ENCODE measurements at places on chromosomes 11 and 22.

DNA sequence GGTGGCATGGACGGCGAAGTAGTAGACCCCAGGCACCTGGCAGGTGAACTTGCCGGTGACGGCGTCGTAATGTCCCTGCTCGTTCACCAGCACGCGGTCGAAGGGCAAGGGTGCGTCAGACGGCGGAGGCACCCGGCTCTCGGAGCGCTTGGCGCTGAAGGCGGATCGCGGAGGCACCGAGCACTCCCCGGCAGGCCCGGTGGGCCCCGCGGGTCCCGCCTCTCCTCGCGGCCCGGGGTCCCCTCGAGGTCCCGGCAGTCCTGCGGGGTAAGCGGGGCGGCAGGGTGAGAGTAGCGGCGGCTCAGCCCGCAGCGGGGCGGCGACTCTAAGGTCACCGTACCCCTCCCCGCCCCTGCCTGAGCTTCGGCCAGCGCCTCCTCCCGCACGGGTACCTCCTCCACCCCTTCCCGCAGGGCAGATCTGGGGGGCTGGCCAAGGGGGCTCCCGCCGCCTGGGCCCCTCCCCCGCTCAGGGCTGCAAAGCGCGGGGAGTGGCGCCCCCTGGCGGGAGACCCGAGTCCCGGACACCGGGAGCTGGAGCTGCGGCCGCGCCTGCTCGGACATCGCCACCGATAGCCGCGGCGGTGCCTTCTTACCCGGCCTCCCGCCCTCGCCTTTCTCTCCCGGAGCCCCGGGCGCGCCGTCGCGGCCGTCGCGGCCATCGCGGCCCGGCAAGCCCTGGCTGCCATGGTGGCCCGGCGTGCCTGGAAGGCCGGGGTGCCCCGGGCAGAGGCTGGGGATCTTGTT, 921 bp downstream of the C1QTNF5 start:
- DNase-seq, result no peak

- no peak for DNase-seq
These were observed 9.9 kb downstream of the HPS5 start for GRCh38 chr11:18312012-18312411.

GRCh38 chr11:102476812-102477211, 24.2 kb upstream of the TMEM123 start:
- DNase-seq, result no peak

DNA sequence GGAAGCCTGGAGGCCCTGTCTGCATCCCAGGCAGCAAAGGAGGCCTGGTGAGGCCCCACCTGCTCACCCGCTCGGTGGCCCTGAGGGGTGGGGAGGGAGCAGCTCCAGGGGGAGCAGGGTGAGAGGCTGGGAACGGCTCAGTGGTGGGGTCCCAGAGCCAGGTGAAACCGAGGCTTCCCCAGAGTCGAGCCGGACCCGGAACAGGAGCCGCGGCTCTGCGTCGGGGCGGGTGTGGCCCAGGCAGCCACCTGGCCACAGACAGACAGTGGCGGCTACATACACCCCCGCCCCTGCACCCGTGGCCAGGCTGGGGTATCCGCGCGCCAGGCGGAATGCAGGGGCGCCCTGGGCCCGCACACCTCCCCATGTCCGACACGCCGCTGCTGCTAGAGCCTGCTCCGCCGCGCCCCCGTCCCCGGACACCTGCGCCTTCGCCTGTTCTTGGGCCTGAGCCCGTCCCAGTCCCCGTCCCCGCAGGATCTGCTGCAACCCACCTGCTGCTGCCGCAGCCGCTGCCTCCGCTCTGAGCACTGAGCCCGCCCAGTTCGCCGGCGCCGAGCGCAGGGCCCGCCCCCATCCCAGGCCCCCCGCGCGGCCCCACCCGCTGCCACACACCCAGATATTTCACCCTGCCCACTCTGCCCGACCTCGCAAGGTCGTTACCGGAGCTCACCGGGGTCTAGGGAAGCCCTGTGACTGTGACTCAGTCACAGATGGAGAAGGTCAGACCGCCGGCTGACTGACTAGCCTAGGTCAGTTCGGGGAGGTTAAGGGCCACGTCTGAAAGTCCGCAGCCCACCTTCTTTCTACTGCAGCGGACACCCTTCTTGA, at the start of gene SLC7A4:
SLC7A4 (minus strand) TSS at position 525 of the 831 bp plus-strand sequence. CDS start 749 bp downstream, outside the sequence.
- DNase-seq, result no peak

DNA sequence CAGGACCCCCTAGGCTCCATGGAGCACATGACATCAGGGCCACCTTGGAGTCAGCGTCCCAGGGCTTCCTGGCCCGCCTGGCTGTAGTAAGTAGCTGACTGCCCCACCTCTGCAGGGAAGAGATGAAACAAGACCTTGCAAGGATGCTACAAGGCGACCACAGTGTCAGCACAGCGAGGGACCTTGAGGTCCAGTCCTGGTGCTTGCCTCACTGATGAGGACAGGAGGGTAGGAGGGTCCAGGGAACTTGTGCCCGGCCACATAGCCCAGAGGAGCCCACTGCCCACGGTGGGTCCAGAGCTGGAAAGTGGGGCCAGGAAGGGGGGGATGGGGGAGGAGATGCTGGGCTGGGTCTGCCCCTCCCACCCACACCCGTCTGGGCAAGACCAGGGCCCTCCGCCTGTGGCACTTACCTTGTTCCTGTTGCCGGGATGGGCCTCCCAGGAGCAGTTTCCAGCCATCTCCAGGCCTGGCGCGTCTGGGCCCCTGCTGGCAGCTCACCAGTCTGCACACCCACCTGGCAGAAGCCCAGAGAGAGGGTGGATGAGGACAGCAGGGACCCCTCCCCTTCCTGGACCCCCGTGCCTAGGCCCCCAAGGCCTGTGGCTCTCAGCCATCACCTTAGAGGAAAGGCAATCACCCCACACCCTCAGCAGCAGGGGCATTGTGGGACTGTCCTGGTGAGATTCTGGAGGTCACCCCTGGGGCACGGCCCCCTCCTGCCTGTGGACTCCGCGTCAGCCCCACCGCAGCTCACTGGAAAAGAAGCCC, 3.4 kb downstream of the MRGPRF start:
- DNase-seq, result no peak

- no peak for DNase-seq
These were observed 143.0 kb upstream of the SORL1-AS1 start for GRCh38 chr11:121595717-121596161.

DNA sequence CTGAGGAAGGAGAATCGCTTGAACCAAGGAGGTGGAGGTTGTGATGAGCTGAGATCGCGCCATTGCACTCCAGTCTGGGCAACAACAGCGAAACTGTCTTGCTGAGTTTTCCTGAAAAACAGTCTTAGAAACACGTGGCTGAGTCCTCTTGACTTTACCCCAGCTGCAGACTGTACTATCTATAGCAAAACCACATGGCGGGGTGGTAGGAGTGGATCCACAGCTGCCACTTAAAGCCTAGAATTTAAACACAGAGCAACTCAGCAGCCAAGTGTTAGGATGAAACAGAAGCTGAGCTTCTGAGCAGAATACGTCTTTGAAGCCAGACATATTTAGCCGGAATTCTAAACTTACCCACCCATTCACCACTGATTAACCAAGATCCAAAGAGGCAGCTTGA, 14.1 kb downstream of the PATZ1 start:
- no peak for DNase-seq

DNA sequence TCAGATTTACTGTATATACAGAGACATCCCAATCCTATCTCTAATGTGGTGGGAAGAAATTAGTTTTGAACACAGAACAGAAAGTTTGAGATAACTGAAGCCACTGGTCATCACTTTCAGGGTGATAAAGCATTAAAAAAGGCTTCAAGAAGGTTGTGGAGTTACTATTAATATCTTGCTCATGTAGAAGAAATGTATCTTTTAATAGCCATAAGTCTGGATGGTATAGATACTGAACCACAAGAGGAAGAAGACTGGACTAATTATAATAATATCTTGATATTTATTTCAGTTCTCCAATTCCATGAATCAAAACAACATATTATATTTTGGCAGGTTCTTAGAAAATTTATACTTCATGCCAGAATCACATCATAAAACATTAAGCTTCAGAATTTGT, 137.1 kb downstream of the TMEM135 start:
- DNase-seq, result no peak

DNA sequence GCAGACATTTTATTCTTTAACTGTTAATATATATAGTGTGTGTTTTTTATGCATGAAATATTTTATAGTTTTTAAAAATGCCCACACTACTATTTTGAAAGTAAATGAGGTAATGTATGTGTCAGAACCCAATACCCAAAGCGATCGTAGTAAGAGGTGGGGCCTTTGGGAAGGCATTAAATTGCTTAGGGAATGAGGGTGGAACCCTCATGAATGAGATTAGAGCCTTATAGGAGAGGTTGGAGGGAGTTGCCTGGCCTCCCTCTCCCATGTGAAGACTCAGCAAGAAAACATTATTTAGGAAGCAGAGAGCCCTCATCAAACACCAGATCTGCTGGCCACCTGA, 11.1 kb downstream of the KLHL35 start:
- DNase-seq, result no peak

DNA sequence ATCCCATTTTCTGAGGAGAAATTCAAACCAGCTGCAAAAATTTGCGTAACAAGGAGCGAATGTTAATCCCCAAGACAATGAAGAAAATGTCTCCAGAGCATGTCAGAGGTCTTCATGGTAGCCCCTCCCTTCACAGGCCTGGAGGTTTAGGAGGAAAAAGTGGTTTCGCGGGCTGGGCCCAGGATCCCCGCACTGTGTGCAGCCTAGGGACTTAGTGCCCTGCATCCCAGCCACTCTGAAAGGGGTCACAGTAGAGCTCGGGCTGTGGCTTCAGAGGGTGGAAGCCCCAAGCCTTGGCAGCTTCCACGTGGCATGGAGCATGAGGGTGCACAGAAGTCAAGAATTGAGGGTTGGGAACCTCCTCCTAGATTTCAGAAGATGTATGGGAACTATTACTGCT, 87.4 kb downstream of the BRD1 start:
- no peak for DNase-seq

DNA sequence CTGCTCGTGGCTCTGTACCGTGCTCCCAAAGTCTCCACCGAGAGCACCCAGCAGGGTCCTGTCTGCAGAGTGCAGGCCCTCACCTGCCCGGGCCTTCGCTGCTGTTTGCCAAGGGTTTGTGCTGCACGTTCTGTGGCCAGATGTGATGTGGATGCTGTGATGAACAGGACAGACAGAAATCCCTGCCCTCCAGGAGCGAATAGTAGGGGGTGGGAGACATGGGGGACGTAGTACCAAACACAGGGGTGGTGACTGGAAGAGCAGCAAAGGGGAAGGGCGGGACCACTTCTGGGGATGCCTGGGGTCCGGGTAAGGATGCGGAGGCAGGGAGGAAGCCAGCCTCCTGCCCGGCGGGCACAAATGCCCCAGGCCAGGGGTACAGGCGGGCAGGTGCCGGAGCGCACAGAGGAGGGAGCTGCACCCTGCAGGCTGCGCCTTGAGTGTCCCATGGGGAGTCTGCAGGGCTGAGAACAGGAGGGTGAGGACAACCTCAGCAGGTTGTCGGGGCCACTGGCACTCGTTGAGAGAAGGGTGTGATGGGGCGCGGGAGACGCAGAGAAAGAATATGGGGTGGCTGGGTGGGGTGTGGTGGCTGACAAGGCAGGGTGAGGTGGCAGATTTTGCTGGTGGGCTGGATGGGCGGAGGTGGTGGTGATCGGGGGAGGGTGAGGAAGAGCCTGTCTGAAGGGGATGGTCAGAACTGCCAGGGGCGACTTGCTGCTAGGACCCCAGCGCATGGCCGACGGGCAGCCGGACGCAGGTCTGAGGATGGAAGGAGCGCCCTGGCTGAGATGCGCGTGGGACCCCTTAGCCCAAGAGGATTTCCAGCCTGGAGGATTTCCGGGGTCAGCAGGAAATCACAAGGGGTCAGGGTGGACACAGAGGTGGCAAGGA, 16.3 kb upstream of the CTSD start:
- DNase-seq, result no peak

DNA sequence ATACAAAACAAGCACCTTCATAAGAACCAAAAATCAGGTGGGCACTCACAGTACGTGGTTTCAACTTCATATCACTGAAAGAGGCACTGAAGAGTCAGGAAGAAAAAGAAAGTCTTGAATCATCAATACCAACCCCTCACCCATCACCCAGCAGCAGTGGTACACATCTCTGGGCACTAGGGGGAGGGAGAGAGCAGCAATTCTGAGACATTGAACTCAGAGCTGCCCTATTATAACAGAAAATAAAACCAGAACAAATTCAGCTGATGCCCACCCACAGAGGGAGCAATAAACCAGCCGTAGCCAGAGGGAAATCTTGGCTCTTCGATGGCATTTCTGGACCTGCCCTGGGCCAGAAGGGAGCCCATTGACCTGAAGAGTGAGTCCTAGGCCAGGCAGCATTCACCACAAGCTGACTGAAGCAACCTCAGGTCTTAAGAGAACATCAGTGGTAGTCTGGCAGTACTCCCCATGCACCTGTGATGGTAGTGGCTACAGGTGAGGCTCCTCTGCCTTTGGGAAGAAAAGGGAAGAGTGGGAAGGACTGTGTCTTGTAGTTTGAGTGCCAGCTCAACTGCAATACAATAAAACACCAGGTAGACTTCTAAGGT, 42.2 kb upstream of the FAM181B start:
- no peak for DNase-seq
